Progenitor cell of endocrine pancreas (in vitro differentiated cells): ENCODE measurements at places on chromosomes 3 and 15.

GRCh38 chr3:119457246-119457645, 6.2 kb downstream of the TMEM39A start:
- DNase-seq, result no peak

DNA sequence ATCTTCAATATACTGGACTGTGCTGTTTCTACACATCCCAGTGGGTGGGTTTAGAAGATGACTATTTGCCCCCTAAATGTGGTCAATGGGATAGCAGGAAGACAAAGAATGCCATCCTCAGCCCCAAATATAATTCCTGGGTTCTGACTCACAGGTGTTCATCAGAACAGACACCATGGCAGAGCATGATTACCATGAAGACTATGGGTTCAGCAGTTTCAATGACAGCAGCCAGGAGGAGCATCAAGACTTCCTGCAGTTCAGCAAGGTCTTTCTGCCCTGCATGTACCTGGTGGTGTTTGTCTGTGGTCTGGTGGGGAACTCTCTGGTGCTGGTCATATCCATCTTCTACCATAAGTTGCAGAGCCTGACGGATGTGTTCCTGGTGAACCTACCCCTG, 3.0 kb downstream of the CXCR6 start:
- no peak for DNase-seq

- no peak for DNase-seq
These were observed 89.7 kb downstream of the MAGI1 start for GRCh38 chr3:65948841-65949573.

GRCh38 chr3:18386274-18386890, 38.8 kb downstream of the SATB1 start:
- no peak for DNase-seq

DNA sequence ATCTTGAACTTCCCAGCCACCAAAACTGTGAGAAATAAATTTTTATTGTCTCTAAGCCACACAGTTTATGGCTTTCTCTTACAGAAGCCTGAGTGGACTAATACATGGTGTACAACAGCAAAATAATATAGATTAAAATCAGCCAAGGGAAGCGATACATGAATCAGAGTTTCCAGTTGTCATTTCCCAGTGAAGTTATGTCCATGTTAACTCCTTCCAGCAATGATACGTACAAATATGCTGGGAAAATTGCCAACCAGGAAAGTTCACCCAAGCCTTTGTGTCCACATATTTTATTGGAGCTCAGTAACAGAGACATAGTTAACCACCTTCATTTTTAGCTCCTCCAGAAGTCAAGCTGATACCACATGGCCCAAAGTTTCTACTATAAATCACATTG, 280.9 kb upstream of the KCNMB2 start:
- DNase-seq, result no peak

DNA sequence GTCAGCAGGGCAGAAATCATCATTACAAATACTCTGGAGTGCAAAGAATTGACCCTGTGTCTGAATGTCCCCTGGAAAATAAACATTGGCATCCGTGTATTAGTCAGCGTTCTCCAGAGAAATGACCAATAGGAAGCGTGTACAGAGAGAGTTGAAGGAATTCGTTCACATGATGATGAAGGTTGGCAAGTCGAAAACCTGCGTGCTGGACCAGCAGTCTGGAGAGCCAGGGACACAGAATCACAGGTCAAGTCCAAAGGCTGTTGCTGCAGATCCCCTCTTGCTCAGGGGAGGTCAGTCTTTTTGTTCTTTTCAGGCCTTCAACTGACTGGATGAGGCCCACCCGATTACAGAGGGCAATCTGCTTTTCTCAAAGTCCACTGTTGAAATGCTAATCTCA, 16.6 kb downstream of the GP9 start:
- DNase-seq, result no peak

DNA sequence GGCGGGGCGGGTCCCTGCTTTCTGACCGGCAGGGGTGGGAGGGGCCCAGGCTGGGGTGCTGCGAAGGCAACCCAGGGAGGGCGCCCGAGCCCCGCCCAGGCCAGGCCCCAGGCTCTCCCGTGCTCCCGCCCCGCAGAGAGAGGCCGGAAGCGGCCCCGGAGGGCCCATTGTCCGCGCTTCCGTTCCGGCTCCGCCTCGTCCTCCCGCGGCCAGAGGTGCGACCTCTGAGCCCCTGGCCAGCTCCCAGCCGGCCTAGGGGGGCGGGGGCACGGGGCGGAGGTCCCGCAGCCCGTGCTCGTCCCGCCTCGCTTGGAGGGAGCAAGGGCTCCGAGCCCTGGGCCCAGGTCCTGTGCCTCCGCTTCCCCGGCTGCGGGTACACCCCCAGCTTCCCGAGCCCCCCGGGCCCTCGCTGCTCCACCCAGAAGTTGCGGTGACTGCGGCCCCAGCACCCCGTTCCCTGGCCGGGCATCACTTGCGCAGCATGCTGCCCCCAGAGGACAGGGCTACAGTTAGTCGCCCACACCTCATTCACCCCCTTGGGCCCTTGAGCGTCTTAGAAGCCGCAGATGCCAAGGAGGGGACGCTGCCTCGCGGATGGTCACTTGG, 20.4 kb upstream of the PLXND1 start:
- DNase-seq, result peak; percentile 71

GRCh38 chr3:124669470-124669869, 60.8 kb upstream of the UMPS start:
- DNase-seq, result no peak

DNA sequence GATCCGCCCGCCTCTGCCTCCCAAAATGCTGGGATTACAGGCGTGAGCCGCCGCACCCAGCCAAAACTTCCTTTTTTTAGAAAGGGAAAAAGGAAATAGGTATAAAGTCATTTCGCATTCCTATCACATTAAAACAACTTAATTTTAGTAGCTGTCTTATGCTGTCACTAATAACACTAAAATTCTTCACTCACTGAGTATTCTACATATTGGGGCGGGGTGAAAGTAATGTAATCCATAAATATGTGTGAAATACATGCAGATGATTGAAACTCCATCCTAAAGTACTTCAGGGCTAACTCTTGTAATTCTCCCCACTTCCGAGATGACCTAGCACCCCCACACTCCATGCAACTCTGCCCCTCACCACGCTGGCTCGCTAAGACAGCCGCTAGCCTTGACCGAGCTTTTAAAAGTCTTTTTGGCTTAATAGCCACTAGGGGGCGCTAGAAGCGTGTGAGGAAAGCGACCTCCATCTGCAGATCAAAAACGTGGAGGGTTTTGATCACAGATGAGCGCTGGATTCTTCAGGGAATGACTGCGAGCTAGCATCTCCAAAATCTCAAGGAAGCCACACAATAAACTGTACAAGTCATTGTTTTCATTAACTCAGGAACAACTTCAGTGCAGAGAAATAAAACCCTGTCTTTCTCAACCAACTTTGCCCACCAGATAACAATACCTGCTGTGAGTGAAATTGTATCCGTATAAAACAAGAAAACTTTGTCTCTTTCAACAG, 129.3 kb upstream of the IGF1R start:
- peak; percentile 19 for DNase-seq

DNA sequence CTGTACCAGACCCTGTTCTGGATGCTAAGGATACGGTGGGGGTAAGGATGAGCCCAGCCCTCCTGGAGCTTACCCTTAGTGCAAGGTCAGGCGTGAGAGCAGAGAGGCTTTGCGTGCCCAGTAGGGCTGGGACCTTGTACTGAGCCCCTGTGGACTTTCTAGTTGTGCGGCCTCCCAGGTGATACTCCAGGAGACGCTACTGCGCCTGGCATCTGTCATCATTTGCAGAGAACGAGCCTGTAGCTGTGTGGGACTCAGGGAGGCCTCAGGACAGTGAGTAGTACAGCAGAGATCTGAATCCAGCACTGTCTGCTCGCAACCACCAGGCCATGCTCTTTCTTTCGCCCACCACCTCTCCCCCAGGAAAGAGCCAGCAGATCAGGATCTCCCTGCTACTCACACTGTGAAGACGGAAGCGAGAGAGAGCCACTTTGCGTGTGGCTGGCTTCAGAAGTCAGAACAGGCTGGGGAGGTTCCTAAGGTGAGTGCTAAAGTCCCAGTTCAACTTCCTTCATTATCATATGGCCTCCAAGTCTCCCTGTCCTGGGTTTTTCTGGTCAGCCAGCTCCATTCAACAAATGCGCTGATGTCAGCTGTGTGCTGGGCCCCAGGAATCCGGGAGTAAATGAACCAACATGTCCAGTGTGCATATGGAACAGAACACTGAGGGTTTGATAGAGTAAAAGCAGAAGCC, 38.2 kb upstream of the ITGA11 start:
- DNase-seq, result no peak

- no peak for DNase-seq
These were observed 22.3 kb downstream of the C2CD4B start for GRCh38 chr15:62142736-62143135.

- DNase-seq, result no peak
These were observed 3.9 kb downstream of the ATR start for GRCh38 chr3:142574665-142575064.

GRCh38 chr3:184322731-184323487, 8.5 kb downstream of the EIF4G1 start:
- DNase-seq, result no peak

GRCh38 chr3:71926262-71926600, 141.3 kb upstream of the PROK2 start:
- peak; percentile 49 for DNase-seq

- DNase-seq, result peak; percentile 13
These were observed 866 bp downstream of the TNIK start for GRCh38 chr3:171459137-171459941.

- DNase-seq, result no peak
These were observed 7.0 kb downstream of the MELTF start for GRCh38 chr3:197022405-197023231.

GRCh38 chr3:177611752-177612334, 414.6 kb upstream of the TBL1XR1 start:
- no peak for DNase-seq

DNA sequence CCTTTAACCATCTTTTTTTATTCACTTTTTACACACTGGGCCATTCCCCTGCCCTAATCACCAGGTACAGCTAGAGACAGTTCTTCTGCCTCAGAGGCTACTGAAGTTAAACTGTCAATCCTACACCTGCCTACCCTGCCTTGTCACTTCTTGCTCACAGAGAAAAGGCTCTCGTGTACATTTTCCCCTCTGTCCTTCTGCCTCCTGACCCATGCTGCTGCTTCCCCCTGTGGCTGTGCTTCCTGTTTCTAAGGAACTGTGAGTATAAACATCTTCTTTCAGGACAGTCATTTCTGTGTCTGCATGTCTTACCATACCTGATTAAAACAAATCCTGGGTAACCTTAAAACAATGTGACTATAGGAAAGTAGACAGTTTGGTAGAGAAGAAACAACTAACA, 236.4 kb upstream of the MRPL3 start:
- DNase-seq, result no peak

- DNase-seq, result no peak
These were observed 26.9 kb downstream of the ADAMTS17 start for GRCh38 chr15:100314809-100315400.

DNA sequence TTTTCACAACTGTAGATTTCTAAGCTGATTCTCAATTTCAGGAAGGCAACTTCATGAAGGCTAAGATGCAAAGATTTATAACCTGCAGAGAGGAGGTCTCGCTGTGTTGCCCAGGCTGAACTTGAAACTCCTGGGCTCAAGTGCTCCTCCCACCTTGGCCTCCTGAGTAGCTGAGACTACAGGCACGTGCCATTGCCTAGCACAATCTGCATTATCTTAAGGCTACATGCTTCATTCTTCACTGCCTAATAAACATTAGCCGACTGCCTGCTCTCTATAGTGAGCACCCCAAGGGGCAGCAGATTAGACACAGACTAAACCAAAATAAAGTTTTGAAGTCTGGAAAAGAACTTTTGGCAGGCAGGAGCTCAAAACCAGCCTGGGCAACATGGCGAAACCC, 17.1 kb downstream of the CPEB1 start:
- no peak for DNase-seq

- peak; percentile 31 for DNase-seq
These were observed 589 bp downstream of the KLF15 start for GRCh38 chr3:126356373-126357264.

GRCh38 chr15:65421360-65422215, 1.2 kb downstream of the IGDCC4 start:
- peak; percentile 22 for DNase-seq

DNA sequence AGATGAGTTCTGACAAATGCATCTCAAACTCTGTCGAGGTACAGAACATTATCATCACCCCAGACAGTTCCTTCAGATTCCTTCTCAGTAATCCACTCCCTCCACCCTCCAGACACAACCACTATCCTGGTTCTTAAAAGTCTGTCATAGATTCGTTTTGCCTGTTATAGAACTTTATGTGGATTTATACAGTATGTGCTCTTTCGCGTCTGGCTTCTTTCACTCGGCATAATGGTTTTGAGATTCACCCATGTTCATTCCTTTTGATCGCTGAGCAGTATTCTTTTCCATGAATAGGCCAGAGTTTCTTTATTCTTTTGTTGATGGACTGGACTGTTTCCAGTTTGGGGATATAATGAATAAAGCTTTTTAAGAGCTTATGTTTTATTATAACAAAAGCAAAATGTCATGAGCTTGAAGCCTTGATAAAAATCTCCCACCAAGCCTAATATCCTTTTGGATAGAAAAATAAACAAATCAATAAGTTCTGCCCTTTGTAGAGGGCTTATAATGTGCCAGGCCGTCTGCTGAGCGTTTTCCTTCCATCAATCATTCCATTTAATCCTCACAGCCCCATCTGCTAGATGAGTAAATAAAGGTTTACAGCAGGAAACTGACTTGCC, 21.3 kb upstream of the RFTN1 start:
- DNase-seq, result no peak

DNA sequence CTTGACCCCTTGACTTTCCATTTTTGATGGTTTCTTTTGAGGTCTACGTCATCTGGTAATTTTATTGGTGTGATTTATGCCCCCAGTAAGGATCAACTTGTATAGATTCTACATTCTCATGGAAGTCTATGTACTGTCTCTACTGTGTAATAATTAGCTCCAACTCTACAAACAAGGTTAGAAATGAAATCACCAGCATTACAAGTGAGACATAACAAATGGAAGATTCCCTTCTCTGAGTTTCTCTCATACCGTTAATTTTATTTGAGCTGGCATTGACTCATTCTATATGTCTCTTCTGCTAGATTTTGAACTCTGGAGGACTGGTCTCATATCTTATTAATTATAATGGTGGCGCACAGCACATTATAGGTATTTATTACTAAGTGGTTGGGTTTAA, 138.9 kb downstream of the LPP start:
- no peak for DNase-seq

DNA sequence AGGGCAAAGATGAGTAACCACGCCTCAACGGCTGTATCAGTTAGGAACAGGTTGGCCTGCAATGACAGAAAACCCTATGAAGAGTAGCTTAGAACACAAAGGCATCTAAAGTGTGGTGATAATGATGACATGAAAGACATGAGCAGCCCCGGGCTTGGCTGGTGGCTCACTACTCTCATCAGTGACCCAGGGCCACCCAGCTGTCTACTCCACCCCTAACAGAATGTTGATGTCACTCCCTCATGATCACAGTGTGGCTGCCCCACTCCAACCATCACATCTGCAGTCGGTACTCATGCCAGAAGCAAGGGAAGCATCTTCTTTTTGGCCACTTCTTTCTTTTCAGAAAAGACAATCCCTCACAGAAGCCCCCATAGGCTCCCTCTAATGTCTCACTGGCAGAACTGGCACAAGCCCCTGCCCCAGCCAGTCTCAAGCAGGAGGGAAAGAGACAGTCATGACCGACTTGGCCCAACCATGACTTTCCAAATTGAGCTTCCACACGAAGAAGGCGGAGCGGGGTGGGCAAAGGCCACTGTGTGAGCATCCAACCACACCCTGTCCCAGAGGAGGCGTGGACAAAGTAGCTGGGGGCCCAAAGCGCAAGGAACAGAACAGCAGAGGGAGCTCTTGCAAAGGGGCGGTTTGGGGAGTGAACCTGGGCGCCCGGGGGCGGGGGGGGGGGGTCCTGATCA, 72.0 kb upstream of the IQSEC1 start:
- no peak for DNase-seq

GRCh38 chr3:139421460-139421859, 32.0 kb upstream of the COPB2 start:
- DNase-seq, result no peak
